ENCODE measurements at places on chromosomes 16 and 17.
A peak's percentile ranks its signal among the peaks of the same experiment; 100 is the strongest.

- no peak for DNase-seq
Observed at GRCh38 chr16:53821957-53822625, 118.1 kb downstream of the FTO start.

DNA sequence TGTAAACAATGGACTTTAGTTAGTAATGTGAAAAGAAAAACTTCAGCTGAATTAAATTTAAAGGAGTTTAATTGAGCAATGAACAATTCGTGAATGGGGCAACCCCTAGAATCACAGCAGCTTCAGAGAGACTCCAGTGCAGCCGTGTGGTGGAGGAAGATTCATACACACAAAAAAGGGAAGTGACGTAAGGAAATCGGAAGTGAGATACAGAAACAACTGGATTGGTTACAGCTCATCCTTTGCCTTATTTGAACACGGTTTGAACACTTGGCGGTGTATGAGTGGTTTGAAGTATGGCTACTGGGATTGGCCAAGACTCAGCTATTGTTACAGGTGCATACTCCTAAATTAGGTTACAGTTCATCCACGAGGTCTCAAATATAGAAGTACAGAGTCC is 460.4 kb upstream of the ASIC2 start:
- DNase-seq: no peak

DNA sequence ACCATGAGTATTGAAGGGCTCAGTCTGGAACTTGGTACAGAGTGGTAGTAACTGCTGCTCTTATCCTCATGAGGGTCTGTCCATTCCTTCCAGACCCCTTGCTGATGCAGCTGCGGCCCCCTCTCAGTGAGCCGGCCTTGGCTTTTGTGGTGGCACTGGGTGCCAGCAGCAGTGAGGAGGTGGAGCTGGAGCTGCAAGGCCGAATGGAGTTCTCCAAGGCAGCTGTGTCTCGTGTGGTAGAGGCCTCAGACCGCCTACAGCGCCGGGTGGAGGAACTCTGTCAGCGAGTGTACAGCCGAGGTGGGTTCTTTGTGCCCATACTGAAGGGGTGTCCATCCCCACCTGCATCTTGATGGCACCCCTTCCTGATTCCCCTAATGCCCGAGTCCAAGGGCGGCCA is 2.0 kb downstream of the RNF40 start:
- DNase-seq: no peak

GRCh38 chr17:29214215-29215146 is 32.2 kb upstream of the CRYBA1 start:
- DNase-seq: no peak

GRCh38 chr17:57830880-57831279 is 19.0 kb downstream of the MRPS23 start:
- no peak for DNase-seq

GRCh38 chr16:89917773-89918452 is 749 bp upstream of the MC1R start:
- peak; percentile 80 for DNase-seq

GRCh38 chr16:78310196-78310595 is 210.7 kb downstream of the WWOX start:
- no peak for DNase-seq

- no peak for DNase-seq
Observed at GRCh38 chr17:62821189-62822079, 13.3 kb upstream of the MARCHF10 start.

DNA sequence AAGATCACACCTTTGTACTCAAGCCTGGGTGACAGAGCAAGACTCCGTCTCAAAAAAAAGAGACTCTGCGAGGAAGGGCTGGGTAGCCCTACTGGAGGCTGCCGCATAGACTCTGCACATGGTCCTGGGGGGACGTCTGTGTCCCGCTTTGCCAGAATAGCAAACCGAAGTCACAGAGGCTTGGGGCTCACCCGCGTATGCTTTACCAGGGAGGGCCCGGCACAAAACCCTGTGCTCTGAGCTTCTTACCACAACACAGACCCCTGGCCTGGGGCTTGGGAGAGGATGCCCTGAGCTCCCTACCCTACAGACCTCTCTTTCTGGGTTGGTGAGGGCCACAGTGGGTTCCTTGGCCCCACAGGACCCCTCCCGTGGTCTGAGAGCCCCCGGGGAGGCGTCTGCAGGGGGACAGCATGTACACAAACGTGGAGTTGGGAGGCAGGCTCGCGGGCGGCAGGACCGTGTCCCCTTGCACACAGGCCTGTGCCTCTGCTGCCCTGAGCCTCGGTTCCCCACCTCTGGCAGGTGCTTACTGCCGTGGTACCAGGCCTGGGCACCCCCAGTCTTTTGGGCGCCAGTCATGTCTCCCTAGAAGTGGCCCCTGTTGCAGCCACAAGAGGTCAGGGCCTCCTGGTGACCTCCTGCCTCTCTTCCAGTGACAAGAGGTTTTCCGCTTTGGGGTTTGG is 13.8 kb downstream of the CPNE7 start:
- DNase-seq: no peak

DNA sequence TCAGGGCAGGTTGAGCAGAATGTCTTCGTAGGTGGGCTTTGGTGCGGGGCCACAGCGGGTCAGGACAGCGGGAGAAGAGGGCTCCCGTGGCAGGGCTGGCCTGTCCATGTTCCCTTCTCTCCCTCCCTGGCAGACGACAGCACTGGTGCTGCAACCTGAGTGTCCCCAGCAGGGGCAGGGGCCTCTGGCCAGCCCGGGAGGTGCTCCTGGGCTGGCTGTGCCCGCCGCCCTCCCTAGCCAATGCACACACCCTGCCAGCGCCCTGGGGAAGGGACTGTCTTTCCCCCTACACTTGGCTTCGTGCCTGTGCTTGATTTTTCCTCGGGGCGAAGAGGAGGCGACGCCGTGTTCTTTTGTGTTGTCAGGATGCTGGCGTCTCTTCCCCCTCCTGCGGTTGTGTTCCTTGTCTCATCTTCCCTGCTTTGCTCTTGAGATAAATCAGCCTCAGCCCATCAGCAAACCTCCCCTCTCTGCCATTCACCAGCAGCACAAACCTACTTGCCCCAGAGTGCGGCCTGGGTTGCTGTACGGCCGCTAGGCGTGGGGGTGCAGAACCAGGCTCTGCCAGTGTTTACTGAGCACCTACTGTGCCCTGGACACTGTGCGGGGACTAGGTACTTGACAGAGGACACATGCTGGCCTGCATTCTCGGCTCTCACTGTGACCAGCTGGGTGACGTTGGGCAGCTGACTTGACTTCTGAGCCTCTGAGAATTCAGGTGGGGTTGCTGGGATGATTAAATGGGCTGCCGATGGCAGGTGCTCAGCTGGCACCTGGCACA is 237.3 kb upstream of the CIBAR2 start:
- no peak for DNase-seq

DNA sequence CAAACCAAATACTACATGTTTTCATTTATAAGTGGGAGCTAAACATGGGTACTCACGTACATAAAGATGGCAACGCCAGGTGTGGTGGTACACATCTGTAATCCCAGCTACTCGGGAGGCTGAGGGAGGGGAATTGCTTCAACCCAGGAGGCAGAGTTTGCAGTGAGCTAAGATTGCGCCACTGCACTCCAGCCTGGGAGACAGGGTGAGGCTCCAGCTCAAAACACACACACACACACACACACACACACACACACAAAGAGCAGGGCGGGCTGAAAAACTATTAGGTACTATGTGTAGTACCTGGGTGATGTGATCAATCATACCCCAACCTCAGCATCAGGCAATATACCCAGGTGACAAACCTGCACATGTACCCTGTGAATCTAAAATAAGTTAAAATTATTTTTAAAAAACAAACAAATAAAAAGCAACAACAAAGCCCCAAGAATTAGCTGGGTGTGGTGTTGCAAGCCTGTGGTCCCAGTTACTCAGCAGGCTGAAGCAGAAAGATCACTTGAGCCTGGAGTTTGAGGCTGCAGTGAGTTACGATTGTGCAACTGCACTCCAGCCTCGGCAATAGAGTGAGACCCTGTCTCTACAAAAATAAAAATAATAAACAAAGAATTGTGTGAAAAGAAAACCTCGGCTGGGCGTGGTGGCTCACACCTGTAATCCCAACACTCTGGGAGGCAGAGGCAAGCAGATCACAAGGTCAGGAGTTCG is 11.9 kb upstream of the FAAP100 start:
- DNase-seq: no peak

GRCh38 chr17:73820686-73821448 is 176.6 kb upstream of the SDK2 start:
- no peak for DNase-seq

DNA sequence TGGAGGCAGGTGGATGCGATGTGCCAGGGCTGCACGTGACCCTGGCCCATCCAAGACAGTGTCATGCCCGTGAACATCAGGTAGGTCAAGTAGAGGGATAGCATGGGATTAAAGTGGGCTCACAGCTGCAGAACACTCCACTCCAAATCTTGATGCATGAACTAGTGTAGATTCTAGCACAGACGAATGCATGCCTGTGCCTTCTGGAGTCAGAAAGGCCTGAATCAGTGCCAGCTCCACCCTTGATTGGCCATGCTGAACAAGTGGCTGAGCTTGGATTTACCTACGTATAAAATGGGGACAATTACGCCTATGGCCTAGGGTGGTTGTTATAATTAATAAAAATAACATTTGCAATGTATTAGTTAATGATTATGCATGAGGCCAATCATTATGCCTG is 10.6 kb downstream of the IRX3 start:
- DNase-seq: no peak

DNA sequence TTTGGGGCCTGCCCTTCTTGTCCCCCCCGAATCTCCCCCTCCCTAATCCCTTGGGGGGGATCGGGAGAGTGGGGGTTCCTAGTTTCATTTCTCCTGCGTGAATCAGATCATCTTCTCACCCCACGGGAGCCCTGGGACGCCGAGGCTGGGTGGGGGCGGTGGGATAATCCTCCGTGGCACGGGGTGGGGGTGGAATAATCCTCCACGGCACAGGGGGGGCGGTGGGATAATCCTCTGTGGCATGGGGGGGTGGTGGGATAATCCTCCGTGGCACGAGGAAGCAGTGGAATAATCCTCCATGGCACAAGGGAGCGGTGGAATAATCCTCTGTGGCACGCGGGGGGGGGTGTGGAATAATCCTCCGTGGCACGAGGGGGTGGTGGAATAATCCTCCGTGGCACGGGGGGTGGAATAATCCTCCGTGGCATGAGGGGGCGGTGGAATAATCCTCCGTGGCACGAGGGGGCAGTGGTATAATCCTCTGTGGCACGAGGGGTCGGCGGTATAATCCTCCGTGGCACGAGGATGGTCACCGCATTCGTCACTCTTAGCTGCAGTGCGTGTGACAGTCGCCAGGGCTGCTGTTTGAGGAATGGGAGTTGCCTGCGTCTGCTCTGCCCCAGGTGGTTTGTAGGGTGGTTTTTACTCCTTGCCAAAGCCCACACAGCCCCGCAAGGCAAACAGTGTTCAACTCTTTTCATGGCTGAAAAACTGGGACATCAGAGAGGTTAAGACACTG is 156.9 kb downstream of the LAT start:
- DNase-seq: no peak

DNA sequence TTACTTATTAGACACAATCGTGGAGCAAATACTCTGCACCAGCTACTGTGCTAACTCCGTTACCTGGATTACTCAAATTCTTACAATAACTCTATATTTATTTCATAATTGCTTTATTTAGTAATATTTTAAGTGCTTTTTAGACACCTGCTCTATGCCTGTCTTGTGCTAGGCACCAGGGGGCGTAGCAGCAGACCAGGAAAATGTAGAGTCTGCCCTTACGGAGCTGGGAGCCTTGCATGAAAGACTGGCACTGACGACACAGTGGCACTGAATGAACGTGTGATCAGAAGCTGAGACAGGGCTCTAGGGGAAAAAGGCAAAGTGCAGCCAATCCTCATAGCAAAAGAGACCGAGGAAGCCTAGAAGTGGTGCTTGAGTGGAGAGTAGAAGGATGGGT is 486.5 kb downstream of the CDH13 start:
- no peak for DNase-seq

DNA sequence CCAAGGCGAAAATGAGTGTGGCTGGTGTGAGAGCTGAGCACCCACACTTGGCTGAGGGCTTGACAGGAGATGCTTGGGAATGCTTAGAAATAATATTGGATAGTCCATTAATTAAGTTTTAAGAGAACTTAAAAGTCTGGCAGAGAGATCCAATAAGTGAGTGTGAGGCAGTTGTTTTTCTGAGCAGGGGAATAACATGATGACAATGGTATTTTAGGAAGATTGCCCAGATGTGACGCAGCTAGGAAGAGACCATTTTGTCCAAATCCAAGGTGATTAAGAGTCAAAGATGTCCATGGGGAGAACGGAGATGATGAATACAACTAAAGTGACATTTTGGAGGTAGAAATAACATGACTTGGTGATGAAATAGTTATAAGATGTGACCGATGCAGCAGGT is 102.8 kb upstream of the AXIN2 start:
- no peak for DNase-seq

DNA sequence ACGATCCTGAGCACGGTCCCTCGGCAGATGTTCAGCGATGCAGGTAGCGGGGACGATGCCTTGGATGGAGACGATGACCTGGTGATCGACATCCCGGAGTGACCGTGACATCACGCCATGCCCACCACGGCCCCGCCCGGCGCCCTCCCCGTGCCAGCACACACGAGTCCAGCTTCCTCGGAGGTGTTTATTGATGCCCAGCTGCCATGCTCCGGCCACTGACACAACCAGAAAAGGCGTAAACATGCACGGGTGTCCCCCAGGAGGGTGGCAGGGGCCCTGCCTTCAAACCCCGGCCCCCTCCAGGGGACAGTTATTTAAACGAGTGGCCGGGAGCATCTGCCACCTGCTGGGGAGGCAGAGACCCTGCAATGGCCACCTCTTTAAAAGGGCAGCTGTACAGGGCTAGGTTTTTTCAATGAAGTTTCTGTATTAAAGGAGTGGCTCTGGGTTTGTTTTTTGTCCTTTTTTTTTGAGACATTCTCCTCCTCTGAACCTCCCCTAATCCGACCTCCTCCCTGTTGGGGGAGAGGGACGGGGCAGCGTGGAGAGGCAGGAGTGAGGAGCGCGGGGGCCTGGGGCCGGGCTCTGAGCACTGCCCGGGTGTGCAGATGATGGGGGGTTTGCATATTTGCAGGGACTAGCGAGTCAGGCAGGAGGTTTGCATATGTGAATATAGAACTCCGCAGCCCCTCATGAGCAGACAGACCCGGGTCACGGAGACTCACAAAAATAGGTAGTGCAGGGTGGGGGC is 5.3 kb downstream of the DOC2A start:
- no peak for DNase-seq

- DNase-seq: no peak
Observed at GRCh38 chr17:58421711-58422110, 4.4 kb upstream of the RNF43 start.

GRCh38 chr16:78386557-78387324 is 287.3 kb downstream of the WWOX start:
- no peak for DNase-seq

- DNase-seq: no peak
Observed at GRCh38 chr17:61561354-61561753, 29.7 kb downstream of the NACA2 start.

DNA sequence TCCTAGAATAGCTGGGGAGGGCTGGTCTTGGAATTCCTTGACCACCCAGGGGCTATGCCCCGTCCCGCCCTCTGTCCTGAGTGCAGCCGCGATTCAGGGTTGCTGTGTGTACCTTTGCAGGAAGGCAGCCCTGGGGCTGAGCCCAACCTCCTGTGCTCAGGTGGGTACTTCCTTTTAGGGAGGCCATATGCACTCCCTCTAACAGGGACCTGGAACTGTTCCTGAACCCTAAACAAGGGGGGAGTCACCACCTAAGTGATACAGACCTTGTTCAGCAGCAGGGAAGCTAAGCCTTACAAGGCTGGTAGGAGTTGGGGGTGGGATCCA is 24.6 kb downstream of the LLGL2 start:
- DNase-seq: no peak
